ENCODE measurements at places on chromosomes 7 and 10. TPM values are rescaled to one million over a fixed set of nuclear protein-coding genes. Genes with fewer than 3 reads are reported as not detected.

The PLCE1 gene
- total RNA-seq: 12.8 TPM

The CPN1 gene
- not detected for total RNA-seq

The TMEM273 gene
- 46.1 TPM for total RNA-seq

The KCTD7 gene
- 14.3 TPM for total RNA-seq

The SPDYE2B gene
- not detected for total RNA-seq

The CDK6 gene
- 30.3 TPM for total RNA-seq

The NCF1 gene
- total RNA-seq: 2.4 TPM

The PRKCQ gene
- 1.9 TPM for total RNA-seq

The KLLN gene
- total RNA-seq: 1.9 TPM

GRCh38 chr7:77427996-77428603, 12.0 kb upstream of the GSAP start:
- DNase-seq: no peak

DNA sequence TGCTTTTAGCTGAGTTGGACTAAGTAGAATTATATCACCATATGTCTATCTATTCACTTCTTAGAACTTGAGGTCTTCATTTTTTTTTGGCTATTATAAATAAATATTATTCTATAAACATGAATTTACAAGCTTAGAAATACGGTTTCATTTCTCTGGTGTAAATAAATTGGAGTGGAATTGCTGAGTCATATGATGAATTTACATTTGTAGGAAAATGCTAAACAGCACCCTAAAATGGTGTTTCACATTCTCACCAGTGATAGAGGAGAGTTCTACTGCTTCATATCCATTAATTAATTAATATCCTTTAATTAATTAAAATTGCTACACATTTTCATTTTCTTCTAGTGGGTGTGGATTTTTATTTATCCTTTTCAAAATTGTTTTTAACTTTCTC, 318.3 kb downstream of the MDFIC start:
- DNase-seq: no peak

- no peak for DNase-seq
These were observed 27.6 kb upstream of the PRKG1 start for GRCh38 chr10:51046654-51047053.

GRCh38 chr7:108152198-108152597, 22.0 kb upstream of the LAMB4 start:
- no peak for DNase-seq

GRCh38 chr10:108187408-108188012, 1023.0 kb upstream of the SORCS1 start:
- no peak for DNase-seq

DNA sequence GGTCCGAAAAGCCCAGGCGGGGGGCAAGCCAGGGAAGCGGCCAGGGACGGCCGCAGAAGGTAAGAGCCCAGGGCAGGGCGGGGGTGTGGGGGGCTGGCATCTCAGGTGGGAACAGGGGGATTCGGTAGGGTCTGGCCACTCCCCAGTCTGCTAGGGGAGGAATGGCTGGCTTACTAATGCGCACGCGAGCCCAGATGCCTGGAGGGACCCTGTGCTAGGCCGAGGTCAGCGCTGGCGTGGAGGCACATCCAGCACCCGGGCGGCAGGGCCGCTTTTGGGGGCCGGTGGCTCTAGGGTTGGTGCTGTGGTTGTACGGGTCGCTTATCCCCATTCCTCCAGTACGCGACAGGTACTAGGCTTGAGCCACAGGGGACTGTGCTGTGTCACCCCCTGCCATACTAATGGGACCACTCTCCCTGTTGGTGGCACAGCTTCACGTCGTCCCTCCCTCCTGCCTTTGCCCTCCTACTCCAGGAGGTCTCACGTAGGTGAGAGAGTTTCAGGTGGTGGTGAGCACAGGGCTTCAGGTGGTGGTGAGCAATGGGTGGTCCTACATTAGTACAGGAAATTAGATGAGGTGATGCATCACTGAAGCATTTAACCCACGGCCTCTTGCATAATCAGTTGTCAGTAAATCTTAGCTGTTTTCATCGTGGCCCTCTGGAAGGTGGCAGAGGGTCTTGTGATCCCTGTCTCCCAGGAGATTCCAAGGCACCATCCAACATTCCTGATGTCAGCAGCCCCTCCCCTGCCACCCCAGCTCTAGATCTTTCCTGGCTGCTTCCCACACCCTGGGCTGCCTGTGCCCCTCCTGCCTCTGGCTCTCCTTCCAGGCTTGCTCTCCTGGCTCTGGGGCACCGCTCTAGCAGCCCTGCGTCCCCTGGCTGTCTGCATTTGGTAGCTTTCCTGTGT, 971 bp downstream of the AEBP1 start:
- DNase-seq: no peak

GRCh38 chr7:22702516-22702915, 24.5 kb upstream of the IL6 start:
- no peak for DNase-seq

DNA sequence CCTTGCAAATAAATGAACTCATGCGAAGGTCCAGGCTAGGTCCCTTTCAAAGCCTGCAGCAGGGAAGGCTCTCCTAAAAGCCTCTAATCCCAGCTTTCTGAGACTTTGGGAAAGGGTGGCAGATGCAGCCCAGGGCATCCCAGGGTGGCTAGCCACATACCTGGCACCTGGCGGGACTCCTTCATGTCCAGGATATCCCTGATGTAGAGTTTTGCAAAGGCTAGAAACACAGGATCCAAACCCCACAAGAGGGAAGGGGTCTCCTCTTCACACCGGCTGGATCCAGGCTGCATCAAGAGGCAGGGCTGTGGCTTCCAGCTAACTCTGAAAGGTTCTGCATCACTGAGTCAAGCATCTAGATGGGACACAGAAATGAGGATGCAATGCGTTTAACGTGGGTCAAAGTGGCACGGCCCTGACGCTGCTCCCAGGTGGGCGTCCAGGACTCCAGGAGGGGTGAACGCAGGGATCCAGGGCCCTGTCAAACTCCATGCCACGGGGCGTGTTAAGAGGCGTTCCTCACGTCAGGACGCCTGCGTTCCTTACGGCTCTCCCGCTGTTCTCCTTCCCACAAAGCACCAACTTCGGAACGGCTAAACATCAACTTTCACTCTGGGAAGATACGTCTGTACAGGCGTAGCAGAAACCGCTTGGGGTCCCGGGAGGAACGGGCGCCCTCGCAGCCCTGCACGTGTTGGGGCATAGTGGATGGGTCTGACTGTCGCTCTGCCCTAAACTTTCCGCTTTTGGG, 507 bp downstream of the STN1 start:
- DNase-seq: no peak

- DNase-seq: no peak
These were observed 34.1 kb upstream of the IFRD1 start for GRCh38 chr7:112416127-112416526.

DNA sequence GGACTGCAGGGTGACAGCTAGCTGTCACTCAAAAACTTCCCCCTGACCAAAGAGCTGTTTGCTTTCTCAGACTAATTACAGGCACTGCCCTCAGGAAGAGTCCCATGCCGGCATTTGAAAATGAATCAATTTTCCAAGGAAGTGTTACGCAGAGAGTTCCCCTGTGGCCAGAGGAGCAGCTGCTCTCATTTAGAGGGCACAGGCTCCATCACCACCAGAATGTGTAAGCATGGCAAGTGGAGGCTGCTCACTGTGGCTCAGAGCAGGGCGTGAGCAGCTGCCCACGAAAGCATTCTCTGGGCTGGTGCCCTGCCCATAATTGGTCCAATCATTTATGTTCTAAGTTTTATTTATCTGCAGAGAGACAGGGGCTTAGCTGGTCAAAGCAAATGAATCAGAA, 202.2 kb downstream of the RAMP3 start:
- no peak for DNase-seq

DNA sequence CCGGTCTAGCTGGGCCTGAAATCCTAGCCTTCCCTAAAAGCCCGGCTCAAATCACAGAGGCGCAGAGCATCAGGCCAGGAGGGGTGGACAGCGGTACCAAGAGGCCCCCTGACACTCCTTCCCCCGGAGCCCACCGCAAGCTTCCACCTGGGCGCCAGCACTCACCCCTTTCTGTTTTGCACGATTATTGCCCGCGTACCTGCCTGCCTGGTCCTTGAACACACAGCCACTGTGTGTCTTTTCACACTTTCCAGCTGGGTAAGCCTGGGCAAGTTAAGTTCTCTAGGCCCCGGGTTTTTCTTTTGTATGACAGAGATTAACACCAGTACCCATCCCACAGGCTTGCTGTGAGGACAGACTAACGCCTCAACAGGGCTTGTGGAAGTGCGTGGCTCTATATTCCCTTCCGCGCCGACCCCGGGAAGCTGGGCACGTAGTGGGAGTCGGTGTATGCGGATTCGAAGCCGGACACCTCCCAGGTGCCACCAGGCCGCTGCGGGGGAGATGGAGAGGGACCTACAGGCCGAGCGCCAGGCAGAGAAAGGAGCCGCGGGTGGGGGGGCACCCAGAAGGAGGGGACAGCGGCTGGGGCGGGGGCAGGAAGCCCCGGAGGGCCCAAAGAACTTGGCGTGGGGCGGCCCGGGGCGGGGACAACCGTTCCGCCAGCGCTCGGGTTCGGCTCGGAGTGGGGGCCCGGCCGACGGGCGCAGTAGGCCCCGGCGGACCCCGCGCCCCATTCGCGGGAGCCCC, 792 bp downstream of the ZNF746 start:
- DNase-seq: no peak

GRCh38 chr10:38016354-38016753, 5.9 kb downstream of the ZNF33A start:
- DNase-seq: no peak

- no peak for DNase-seq
These were observed 639.2 kb upstream of the POT1 start for GRCh38 chr7:125568799-125569198.

DNA sequence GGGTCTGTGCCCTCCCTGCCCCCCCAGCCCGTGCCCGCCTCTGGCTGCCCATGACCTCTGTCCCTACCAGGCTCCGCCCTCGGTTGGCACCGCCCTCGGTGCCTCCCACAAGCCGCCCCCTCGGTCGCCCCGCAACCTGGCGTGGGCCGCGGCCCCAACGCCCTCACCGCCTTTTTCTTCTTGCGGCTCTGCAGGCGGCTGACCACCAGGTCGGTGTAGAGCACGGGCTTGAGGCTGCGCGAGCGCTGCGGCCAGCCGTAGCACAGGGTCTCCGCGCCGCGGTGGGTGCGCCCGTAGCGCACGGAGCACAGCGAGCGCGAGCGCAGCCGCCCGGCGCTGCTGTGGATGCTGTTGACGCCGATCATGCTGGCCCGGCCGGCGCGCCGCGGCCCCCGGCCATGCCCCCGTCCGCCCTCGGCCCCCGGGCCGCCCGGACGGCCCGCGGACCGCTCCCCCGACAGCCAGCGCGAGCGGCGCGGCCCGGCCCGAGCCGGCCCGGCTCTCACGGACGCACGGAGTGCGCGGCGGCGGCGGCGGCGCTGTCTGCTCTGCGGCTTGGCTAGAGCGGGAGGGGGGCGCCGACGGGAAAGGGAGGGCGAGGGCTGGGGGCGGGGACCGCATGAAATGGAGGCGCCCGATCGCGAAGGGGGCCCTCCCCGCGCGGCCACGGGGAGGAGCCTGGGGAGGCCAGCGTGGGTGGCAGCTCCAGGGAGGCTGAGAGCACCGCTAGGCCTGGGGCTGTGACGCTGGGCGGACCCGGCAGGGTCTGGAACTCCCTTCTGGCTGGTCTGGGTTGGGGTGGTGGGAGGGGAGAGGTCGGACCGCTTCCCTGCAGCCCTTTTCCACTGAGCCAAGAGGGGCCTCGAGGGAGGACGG, 9.6 kb downstream of the PSD start:
- no peak for DNase-seq

GRCh38 chr10:72126184-72126871, 38.0 kb upstream of the SPOCK2 start:
- DNase-seq: no peak

GRCh38 chr7:101954499-101954898, 137.1 kb downstream of the CUX1 start:
- DNase-seq: no peak

- no peak for DNase-seq
These were observed 276.4 kb upstream of the COBL start for GRCh38 chr7:51592842-51593599.

DNA sequence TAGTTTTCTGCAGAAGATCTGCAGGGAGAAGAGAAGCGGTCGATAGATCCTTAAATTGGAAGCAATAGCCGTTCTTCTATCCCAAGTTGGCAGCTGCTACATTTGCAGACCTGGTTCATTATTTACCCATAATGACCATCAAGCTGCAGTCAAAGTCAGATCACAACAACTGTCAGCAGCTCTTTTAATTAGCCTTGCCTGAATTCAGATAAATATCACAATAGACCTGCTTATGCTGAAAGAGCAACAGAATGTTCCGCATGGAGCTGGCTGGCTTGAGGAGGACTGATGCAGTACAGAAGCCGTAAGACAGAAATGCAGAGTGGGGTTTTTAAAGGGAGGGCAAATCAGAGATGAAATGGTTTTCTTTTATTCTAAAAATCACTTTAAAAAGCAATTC, 109.4 kb downstream of the HIBADH start:
- no peak for DNase-seq

DNA sequence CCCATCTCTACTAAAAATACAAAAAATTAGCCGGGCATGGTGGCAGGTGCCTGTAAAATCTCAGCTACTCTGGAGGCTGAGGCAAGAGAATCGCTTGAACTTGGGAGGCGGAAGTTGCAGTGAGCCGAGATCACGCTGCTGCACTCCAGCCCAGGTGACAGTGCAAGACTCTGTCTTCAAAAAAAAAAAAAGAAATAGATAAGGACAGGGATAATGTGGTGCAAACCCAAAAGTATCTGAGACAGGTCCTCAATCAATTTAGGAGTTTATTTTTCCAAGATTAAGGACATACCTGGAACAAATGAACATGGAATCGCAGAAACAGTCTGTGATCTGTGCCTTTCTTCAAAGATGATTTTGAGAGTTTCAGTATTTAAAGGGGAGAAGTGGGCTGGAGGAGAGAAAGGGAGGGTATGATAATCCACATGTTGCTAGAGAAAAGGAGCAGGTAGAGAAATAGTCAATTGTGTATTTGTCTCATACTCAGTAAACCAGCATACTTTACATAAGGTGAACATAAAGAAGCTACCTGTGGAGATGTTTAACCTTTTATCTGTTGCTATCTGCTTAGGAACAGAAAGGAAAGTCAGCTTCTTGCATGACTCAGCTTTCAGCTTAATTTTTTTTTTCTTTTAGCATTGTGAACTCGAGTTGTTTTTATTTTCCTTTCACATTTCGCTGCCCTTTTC, 4.9 kb upstream of the MTPN start:
- DNase-seq: no peak
